Stimulated activated naive B cell treated with anti-CD40 and anti-IgM and Interleukin-4, amounts not matched to agents 10 μg/mL and 1 μg/mL and 100 μg/mL, for 72 hours (primary cell): ENCODE measurements at places on chromosomes 7 and 10.

DNA sequence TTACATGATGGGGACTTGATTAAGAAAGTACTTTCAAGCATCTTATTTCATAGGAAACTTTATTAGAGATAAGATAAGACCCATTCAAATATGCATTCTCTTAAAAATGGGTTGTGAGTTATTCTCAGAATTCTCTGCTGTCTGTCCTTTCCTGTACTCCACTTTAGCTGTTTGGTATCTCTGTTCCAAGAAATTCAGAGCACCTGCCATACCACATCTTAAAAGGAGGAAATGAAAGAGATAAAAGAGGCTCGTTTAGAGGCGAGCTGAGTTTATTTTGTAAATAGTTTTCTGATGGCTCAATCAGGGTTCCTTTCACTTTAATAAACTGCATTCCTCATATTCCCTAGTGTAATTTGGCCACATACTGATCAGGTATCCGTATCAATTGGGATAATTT is 87.2 kb downstream of the MDFIC start:
- DNase-seq: no peak

DNA sequence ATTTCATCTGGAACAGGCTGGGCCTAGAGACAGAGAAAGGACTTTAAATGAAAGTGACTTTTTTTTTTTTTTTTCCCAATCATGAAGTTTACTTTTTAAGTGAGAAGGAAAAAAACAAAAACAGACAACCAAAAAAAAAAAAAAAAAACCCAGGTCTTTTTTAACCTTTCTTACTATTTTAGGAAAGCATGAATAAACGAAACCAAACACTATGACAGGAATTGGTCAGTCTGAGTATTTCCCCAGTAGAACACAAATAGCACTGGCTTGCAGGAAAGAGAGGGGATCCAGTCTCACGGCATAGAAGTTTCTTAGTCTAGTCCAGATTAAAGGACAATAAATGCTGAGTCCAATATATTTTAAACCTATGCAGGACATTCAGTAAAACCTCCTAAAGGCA is 180.5 kb upstream of the CCDC6 start:
- no peak for DNase-seq

DNA sequence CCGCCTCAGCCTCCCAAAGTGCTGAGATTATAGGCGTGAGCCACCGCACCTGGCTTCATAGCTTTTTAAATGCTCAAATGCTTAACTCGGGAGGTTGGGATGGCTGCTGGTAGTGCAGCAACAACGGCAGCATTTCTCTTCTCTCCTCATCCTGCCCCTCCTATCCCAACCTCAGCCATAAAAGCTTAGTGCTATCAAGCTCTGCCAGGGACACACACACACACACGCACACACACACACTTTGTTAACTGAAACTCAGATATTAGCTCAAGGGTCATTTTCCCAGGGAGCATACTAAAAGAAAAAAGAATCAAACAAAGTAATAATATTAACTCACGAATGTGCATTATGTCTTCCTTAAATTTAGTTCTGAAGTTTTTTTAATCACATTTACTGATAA is 63.0 kb upstream of the HPS1 start:
- no peak for DNase-seq

- no peak for DNase-seq
Observed at GRCh38 chr7:140146574-140146973, 30.2 kb downstream of the KDM7A start.

GRCh38 chr10:61621605-61622051 is 41.1 kb upstream of the CABCOCO1 start:
- no peak for DNase-seq
